ENCODE measurements at places on chromosomes 3 and 15.
A peak's percentile ranks its signal among the peaks of the same experiment; 100 is the strongest.

DNA sequence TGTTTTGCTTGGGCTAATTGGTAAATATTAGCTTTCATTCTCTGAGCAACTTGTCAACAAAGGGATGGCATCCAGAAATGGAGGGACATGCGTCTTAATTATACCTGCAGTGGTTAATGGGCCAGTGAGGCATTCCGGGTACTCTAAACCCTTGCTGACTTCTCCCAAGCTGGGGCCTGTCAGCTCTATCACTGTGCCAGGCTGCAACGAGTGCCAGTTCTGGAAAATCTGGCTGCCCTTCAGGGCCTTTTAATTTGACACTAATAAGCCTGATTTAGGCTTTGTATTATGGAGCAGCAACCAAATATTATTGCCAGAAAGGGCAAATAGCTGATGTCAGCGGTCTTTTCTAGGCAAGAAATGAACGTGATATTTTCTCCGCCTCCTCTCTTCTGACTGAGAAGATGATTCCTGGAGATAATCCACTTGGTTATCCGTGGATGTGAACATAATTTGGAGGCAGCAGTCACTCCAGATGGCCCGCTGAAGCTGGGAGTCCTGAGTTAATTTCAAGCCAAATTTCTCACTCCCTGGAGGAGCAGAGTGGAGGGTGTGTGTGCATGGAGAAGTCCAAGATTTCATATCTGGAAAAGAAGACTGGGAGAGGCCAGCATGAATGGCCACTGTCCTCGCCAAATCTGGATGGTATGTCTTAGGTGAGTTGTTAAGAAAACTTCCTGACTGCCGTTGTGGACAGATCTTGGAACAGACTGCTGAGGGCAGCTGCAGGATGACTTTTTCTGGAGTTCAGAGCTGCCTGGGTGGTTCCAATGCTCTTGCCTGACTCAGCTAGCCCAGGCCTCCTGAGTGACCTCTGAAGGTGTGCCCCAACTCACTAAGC is 44.4 kb upstream of the PSMD6 start:
- no peak for DNase-seq

DNA sequence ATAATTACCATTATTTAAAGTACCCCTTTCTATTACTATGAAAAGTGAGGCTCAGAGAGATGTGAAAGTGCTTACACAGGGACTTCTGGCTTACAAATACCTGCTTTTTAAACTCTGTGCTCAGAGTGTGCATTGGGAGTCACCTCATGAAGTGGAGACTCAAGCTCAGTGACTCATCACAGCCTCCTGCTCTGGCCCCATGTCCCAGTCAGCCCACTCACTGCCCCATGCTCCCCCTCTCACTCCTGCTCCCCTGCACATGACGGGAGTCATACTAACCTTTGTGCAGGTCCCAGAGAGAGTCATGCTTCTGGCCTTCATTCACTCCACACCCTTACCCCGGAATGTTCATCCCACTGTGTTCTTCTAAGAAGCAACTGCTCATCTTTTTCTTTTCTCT is 20.2 kb downstream of the CCR1 start:
- DNase-seq, result no peak

DNA sequence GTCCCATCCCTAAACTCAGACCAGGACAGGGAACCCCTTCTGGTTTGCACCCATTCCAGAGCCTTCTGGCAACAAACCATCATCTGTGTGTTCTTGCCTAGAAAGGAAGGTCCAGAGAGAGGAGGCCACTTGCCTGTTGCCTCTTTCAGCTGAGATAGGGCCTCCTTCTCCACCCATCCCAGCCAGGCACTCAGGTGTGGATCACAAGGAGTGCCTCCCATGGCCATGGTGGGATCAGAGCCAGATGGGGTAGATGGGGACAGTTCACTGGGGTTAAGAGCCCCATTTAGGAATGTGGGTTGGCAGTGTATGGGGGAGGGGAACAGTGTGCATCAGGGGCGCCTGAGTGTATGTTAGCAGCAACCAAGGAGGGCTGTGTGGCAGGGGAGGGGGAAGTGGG is 8.9 kb upstream of the CTDSPL start:
- DNase-seq, result no peak

GRCh38 chr3:71754610-71755253 is 1.1 kb downstream of the GPR27 start:
- DNase-seq, result no peak

GRCh38 chr15:31985607-31986006 is 44.7 kb upstream of the CHRNA7 start:
- DNase-seq, result no peak

GRCh38 chr3:147472846-147473245 is 63.7 kb downstream of the ZIC1 start:
- no peak for DNase-seq

- no peak for DNase-seq
Measured at GRCh38 chr3:114929971-114930732, 216.9 kb downstream of the ZBTB20 start.

DNA sequence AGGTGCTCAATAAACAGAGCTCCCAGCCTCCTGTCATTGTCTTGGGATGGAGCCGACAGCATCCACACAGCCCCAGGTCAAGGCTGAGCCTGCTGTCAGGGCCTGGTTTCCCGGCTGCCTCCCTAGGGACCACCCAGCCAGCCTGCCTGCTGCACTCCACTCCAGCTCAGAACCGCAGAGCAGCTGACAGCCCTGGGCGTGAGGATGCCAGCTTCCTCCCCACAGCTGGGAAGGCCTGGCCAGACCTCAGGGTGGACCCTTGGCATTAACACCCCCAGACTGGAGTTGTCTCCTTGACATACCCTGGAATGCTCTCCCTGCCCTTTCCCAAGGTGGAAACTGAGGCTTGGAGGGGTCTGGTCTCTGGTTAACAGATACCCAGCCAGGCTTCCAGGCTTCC is 112.0 kb downstream of the WNT7A start:
- no peak for DNase-seq

- peak; percentile 11 for DNase-seq
Measured at GRCh38 chr15:88834211-88834812, 31.1 kb downstream of the ACAN start.

DNA sequence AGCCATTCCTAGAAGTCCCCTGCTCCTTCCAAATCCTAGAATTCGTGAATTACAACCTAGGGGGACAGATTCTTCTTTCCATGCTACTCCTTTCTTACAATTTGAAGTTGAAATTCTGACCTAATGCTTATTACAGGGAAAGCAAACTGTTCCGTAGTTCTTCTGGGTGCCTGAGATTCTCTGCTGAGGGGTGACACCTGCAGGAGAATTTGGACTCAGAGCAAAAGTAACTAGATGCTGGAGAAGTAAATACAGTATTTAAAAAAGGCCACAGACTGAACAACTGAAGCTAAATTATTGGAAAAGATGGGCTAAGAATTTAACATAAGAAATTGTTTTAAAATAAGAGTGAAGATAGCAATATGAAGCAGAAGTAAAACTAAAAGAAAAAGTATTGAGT is 37.9 kb downstream of the ACAD9 start:
- no peak for DNase-seq

GRCh38 chr15:86347245-86347644 is 267.6 kb downstream of the AGBL1 start:
- no peak for DNase-seq

GRCh38 chr3:126887686-126888085 is 95.2 kb upstream of the PLXNA1 start:
- DNase-seq, result peak; percentile 8

Data from erythroblast (primary cell).